ENCODE measurements at places on chromosomes 16 and 17. TPM values are rescaled to one million over a fixed set of nuclear protein-coding genes. Genes with fewer than 3 reads are reported as not detected.

Gene SGF29
- 14.7 TPM for total RNA-seq

Gene SYNGR3
- 1.1 TPM for total RNA-seq

Gene ASIC2
- total RNA-seq = not detected

Gene ZNF385C
- not detected for total RNA-seq

Gene MTSS2
- total RNA-seq = 58.8 TPM

Gene ARHGAP44
- under 0.01 TPM for total RNA-seq

Gene SLC9A5
- total RNA-seq = 3.2 TPM

Gene HSPB9
- total RNA-seq = not detected

Data from myometrial cell (primary cell).